ENCODE measurements at places on chromosomes 7 and 10.

- DNase-seq, result no peak
These were observed 127.4 kb upstream of the AGR3 start for GRCh38 chr7:17009007-17009719.

- no peak for DNase-seq
These were observed 69.4 kb upstream of the FZD1 start for GRCh38 chr7:91194841-91195240.

DNA sequence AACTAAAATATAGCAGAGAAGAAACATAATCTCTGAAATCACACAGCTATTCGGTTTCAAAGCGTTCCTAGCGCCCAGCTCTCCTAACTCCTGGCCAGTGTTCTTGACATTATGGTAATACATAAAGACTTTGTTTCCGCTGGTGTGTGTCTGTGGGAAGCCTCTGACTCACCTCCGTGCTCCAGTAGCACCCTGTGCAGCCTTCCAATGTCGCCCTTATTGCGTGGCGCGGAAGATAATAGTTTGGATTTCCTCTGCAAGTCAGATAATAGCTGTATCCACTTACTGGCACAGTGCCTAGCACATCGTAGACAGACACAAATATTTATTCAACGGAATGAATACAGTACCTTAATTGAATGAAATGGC lies 570 bp downstream of the BMS1 start:
- DNase-seq, result peak; percentile 6

DNA sequence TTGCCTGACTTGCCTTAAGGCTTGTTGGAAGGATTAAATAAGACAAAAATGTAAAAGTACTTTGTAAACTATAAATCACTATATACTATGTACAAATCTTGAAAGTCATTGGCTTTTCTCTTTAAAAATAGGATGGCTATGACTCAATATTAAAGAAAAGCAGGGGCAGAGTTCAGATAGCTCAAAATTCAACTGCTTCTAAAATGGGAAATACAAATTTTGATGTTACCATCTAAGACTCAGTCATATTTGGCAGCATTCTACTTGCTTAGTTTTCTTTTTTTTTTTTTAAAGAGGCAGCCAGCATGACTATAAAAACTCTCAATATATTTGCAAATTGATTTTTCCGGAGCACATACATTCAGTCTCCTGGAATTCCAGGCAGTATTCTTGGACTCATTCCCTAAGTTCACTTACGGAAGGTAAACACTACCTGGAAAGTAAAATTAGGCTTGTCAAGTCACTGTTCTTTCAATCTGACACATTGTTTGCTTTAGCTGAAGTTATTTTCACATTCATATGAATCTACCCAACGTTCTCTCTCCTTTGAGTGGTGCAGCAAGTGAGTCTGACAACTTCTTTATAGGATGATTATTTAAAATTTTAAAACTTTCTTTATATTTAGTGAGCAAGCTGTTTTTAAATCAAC lies 133.8 kb upstream of the CCDC6 start:
- DNase-seq, result no peak
